ENCODE measurements at places on chromosomes 13 and 19. TPM values are rescaled to one million over a fixed set of nuclear protein-coding genes. Genes with fewer than 3 reads are reported as not detected.
A peak's percentile ranks its signal among the peaks of the same experiment; 100 is the strongest.

DNA sequence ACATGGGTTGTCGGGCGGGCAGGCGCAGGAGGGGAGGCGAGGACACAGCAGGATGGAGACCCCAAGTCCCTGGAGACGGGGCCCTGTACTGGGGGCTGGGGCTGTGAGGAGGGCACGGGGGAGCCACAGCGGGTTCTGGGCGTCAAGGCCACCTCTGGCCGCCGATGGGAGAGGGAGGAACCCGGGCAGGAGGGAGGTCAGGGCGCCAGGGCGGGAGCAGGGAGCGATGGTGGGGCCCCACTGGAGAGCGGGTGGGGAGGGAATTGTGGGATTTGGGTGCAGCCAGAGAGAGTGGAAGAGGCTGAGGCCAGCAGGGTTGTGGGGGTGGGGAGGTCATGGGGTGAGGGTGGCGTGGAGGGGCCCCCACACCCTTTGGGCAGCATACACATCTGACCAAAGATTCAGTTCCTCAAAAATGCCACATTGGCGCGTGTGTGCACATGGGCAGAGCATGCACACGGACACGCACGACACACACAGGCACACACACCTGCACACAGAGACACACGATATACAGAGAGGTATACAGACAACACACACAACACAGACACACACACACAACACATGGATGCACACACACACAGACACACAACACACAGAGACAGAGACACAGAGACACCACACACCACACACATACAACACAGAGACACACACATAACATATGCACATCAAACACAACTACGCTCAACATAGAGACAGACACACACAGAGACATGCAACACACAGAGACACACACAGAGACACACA lies 54.9 kb downstream of the AP1M1 start:
- no peaks in the 10 kb centered on the region for H3K36me3 ChIP-seq
- DNase-seq = no peak
- no peak overlapping the region for H3K4me3 ChIP-seq
- H3K27ac ChIP-seq = no peak overlapping the region
- H3K27me3 ChIP-seq = no peaks in the 10 kb centered on the region

- peak; percentile 84 for DNase-seq
- peaks cover 63% of the 10 kb centered on the region for H3K4me1 ChIP-seq
- H3K27ac ChIP-seq = peak overlapping the region; percentile 97
These were observed 75.6 kb upstream of the TM9SF2 start for GRCh38 chr13:99425485-99426341.

- DNase-seq = no peak
- H3K4me3 ChIP-seq = no peak overlapping the region
- H3K27me3 ChIP-seq = peaks cover 27% of the 10 kb centered on the region
- no peak overlapping the region for H3K27ac ChIP-seq
These were observed 13.9 kb downstream of the COL4A1 start for GRCh38 chr13:110293037-110293436.

DNA sequence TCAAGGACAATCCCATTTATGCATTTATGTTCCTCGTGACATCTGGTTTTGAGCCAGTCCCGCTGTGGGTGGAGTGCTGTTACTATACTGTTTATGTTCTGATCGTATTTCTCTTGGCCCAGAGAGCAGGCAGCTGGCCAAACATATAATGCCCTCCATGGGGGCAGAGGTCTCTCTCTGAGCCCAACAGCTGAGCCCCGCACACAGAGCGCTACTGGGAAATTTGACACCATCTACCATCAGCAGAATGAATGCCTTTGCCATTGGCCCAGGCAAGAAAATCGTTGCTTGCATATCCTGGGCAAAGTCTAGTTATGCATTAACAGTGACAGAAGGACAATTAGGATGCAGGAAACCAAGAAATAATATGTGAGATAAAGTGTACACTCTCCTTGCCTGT lies 126.8 kb upstream of the CACNA1A start:
- H3K36me3 ChIP-seq = no peaks in the 10 kb centered on the region
- peaks cover 5% of the 10 kb centered on the region for H3K4me1 ChIP-seq
- H3K4me3 ChIP-seq = no peak overlapping the region
- H3K27ac ChIP-seq = no peak overlapping the region
- H3K27me3 ChIP-seq = peaks cover 10% of the 10 kb centered on the region

DNA sequence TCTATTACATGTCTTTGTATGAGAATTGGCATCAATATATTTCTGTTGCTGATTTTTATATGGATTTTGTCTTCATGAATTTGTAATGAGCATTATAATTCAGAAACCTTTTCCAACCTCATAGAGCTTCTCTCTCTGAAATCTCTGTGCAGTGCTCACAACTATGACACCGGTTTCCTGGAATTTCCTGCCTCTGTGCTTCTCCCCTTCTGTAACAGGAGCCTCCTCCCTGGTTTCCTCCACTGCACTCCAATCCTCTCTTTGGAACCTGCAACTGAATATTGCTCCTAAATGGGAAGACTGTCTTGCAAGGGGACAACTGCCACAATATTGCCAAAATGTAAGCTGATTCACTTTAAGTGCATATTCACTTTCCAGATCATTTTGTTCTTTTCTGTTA lies 1147.9 kb downstream of the UQCRFS1 start:
- no peaks in the 10 kb centered on the region for H3K27me3 ChIP-seq
- no peaks in the 10 kb centered on the region for H3K36me3 ChIP-seq
- H3K4me1 ChIP-seq = no peaks in the 10 kb centered on the region
- no peak overlapping the region for H3K27ac ChIP-seq
- H3K4me3 ChIP-seq = no peak overlapping the region

- H3K27ac ChIP-seq = no peak overlapping the region
- H3K36me3 ChIP-seq = no peaks in the 10 kb centered on the region
- no peaks in the 10 kb centered on the region for H3K4me1 ChIP-seq
- H3K4me3 ChIP-seq = no peak overlapping the region
These were observed 1233.7 kb downstream of the PCDH17 start for GRCh38 chr13:58865286-58865685.

GRCh38 chr19:55077106-55077505 lies 1.4 kb downstream of the EPS8L1 start:
- no peak overlapping the region for H3K4me3 ChIP-seq
- H3K27ac ChIP-seq = no peak overlapping the region
- H3K4me1 ChIP-seq = peaks cover 19% of the 10 kb centered on the region
- peaks cover 51% of the 10 kb centered on the region for H3K27me3 ChIP-seq

- H3K27me3 ChIP-seq = peaks cover 2% of the 10 kb centered on the region
- H3K4me3 ChIP-seq = no peak overlapping the region
- DNase-seq = no peak
- no peaks in the 10 kb centered on the region for H3K36me3 ChIP-seq
- H3K4me1 ChIP-seq = no peaks in the 10 kb centered on the region
These were observed 330.2 kb downstream of the DNAJC15 start for GRCh38 chr13:43353631-43354030.

DNA sequence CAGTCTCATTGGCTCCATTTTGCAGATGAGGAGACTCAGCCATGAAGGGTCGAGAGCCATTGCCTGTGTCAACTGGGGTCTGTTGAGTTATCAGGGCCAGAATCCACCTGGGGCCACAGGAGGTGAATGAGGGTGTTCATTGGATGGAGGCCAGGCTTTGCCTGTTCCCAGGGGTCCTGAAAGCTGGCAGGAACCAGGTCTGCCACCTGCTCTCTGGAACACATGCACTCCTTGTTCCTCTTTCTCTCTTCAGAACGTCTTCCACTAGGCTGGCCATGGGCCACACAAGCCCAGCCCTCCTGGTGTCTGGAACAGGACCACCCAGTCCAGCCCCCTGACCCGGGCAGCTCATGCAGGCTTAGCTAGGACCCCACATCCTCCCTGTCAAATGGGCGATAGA lies 21.1 kb downstream of the PPP1R37 start:
- H3K27me3 ChIP-seq = no peaks in the 10 kb centered on the region
- peaks cover 56% of the 10 kb centered on the region for H3K4me1 ChIP-seq
- no peak for DNase-seq
- H3K4me3 ChIP-seq = no peak overlapping the region
- no peak overlapping the region for H3K27ac ChIP-seq
- H3K36me3 ChIP-seq = no peaks in the 10 kb centered on the region

GRCh38 chr13:77489566-77490337 lies 45.8 kb upstream of the SCEL start:
- no peaks in the 10 kb centered on the region for H3K36me3 ChIP-seq

DNA sequence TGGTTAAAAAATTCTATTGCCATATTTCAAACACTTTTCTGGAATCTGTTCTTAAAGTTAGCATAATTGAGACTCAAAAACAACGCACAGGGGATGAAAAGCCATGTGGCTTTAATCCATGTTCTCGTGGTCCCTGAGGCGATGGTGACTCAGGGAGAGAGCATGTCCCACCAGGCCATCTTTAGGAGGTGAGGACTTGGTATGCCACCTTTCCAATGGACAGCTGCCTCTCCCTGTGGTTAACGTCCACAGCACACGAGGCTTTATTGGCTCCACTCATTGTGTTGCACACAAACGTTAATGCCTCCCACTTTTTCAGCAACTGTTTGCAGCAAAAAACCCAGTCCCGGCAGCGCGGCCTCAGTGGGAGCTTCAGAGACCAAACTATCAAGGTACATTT lies 51.4 kb downstream of the EFNB2 start:
- H3K4me3 ChIP-seq = no peak overlapping the region
- H3K4me1 ChIP-seq = no peaks in the 10 kb centered on the region
- no peaks in the 10 kb centered on the region for H3K36me3 ChIP-seq
- H3K27ac ChIP-seq = no peak overlapping the region

- no peak overlapping the region for H3K4me3 ChIP-seq
- H3K4me1 ChIP-seq = peaks cover 25% of the 10 kb centered on the region
- H3K27me3 ChIP-seq = no peaks in the 10 kb centered on the region
- peak overlapping the region; percentile 69 for H3K27ac ChIP-seq
- H3K36me3 ChIP-seq = peaks cover 17% of the 10 kb centered on the region
These were observed 47.9 kb upstream of the CEACAM21 start for GRCh38 chr19:41528106-41528505.

DNA sequence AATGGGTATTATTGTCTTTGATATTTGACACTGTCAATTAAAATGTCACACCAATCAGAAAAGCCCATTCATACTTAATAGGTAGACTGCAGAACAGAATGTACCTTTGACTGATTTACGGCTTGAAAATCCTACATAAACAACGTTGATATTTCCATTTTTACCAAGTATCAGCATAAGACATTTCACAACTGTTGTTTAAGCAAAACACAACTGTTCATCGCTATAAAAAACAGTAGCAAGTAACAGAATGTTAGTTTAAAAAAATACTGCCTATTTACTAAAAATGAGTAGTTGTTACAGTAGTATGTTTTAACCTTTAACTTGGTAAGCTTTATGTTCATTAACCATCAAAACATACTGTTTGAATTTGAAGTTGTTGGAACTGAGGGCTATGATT lies 1096.6 kb downstream of the PCDH17 start:
- no peak for DNase-seq
- H3K4me1 ChIP-seq = no peaks in the 10 kb centered on the region
- H3K27me3 ChIP-seq = no peaks in the 10 kb centered on the region
- no peaks in the 10 kb centered on the region for H3K36me3 ChIP-seq

DNA sequence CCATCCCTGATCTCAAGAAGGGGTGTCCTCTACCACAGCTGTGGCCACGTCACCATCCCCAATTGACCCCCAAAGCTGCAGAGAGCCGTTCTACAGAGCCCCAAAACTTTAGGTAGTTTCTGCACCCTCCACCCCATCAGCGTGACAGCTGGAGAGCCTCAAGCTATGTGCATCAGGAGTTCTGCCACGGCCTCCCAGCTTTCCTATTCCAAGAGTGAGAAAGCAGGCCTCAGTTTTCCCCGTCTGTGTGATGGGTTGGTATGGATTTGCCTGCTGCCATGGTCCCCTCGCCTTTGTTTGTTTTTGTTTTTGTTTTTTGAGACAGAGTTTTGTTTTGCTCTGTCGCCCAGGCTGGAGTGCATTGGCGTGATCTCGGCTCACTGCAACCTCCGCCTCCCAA lies 1.5 kb downstream of the BCL3 start:
- peaks cover 63% of the 10 kb centered on the region for H3K36me3 ChIP-seq
- no peak for DNase-seq
- no peaks in the 10 kb centered on the region for H3K27me3 ChIP-seq
- H3K27ac ChIP-seq = peak overlapping the region; percentile 92
- H3K4me3 ChIP-seq = peak overlapping the region; percentile 93
- peaks cover 60% of the 10 kb centered on the region for H3K4me1 ChIP-seq

- DNase-seq = peak; percentile 7
- no peak overlapping the region for H3K27ac ChIP-seq
- no peaks in the 10 kb centered on the region for H3K27me3 ChIP-seq
- no peak overlapping the region for H3K4me3 ChIP-seq
These were observed 8.7 kb upstream of the SERPINE3 start for GRCh38 chr13:51330791-51331190.

- peaks cover 2% of the 10 kb centered on the region for H3K36me3 ChIP-seq
- peaks cover under 1% of the 10 kb centered on the region for H3K27me3 ChIP-seq
- H3K27ac ChIP-seq = no peak overlapping the region
- H3K4me1 ChIP-seq = peaks cover 29% of the 10 kb centered on the region
- H3K4me3 ChIP-seq = no peak overlapping the region
These were observed 8.2 kb downstream of the KCTD12 start for GRCh38 chr13:76878043-76878442.

DNA sequence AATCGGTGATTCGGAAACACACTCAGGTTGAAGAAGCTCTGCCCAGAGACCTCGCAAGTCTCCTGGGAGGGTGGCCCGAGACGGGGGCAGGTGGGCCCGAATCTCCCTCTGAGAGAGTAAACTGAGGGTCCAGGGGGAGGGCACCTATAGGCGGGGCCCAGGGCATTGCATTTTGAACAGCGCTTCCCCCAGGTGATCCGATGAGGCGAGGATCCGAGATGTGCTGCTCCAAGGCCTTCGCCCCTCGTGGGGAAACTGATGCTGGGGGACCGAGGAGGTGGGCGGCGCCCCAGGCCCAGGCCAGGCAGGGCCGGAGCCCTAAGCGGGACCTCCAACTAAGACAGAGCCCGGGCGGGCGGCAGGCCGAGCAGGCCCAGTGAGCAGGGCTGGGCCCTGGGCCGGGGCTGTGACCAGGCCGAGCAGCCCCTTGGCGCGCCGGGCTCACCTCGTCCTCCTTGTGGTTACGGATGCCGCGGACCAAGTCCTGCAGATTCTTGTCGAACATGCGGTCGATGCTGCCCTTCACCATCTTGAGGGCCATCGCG lies 500 bp downstream of the AP3D1 start:
- peak overlapping the region; percentile 83 for H3K4me3 ChIP-seq
- H3K27me3 ChIP-seq = no peaks in the 10 kb centered on the region
- peaks cover 45% of the 10 kb centered on the region for H3K4me1 ChIP-seq
- peak overlapping the region; percentile 30 for H3K27ac ChIP-seq
- H3K36me3 ChIP-seq = no peaks in the 10 kb centered on the region

DNA sequence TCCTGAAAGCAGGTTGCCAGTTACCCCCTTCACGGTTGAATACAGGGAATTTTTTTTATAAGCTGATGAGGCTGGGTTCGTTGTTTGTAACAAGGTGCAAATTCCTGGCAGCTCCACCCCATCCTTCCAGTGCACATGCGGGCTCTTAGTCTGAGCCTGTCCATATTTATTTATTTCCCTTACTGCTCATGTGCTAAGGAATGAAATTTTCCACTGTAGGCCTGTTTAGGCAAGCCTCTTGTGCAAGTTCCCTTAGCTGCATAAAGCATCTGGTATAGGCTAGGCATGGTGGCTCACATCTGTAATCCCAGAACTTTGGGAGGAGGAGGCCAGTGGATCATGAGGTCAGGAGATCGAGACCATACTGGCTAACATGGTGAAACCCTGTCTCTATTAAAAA lies 560.9 kb upstream of the PCDH9 start:
- H3K36me3 ChIP-seq = no peaks in the 10 kb centered on the region
- no peaks in the 10 kb centered on the region for H3K27me3 ChIP-seq
- H3K4me1 ChIP-seq = no peaks in the 10 kb centered on the region
- no peak overlapping the region for H3K4me3 ChIP-seq

- no peak overlapping the region for H3K4me3 ChIP-seq
- no peaks in the 10 kb centered on the region for H3K4me1 ChIP-seq
- no peak overlapping the region for H3K27ac ChIP-seq
- H3K36me3 ChIP-seq = no peaks in the 10 kb centered on the region
- DNase-seq = no peak
These were observed 82.5 kb upstream of the MYCBP2 start for GRCh38 chr13:77409412-77409811.

LYPD3 gene
- total RNA-seq = 1.6 TPM

AP2S1 gene
- total RNA-seq = 112 TPM
